ENCODE measurements at places on chromosomes 2 and 18.

GRCh38 chr2:101720732-101721131 lies 23.2 kb downstream of the MAP4K4 start:
- DNase-seq = no peak

DNA sequence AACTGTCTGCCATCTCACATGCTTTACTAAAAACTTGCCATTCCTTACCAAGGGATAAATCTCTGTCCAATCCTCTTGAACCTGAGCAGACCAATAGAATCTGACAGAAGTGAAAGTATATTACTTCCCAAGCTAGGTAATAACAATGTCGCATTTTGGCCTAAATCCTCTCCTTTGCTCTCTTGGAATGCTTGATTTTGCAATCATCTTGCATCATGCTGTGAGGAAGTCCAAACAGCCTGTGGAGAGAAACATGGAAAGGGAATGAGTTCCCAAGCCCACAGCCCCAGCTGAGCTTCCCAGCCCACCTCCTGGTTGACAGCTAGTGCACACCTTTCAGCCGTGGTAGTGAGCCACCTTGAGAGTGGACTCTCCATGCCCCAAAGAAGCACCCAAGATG lies 540.6 kb downstream of the STK39 start:
- DNase-seq = no peak

- no peak for DNase-seq
Observed at GRCh38 chr2:62307469-62308389, 111.8 kb downstream of the B3GNT2 start.

GRCh38 chr2:2010251-2010650 lies 265.9 kb upstream of the PXDN start:
- no peak for DNase-seq

- DNase-seq = no peak
Observed at GRCh38 chr2:101732199-101732598, 34.7 kb downstream of the MAP4K4 start.

- DNase-seq = no peak
Observed at GRCh38 chr2:213121690-213122089, 29.7 kb downstream of the IKZF2 start.

DNA sequence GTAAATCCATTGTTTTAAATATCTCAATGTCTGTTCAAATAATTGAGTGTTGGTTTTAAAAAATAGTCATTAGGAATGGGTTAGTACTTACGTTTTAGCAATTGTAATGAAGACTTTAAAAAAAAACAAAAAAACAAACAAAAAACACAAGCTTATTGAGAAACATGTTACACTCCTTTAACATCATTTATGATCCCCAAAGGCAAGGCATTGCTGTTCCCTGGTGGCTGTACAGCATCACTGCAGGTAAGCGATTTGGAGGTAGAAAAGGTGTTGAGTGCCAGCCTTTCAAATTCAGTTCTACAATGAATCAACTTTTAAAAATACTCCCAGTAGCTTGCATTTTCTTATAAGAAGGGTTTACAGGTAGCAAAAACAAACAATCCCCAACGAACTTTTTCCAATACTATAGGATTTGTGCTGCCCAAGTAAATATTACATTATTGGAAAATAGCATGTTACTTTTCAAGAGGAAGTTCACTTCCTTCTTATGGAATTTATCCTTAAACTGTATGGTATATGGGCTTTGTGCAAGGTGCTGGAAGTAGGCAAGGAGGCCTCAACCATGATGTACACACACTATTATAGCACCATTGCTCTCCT lies 27.5 kb downstream of the CNRIP1 start:
- no peak for DNase-seq

DNA sequence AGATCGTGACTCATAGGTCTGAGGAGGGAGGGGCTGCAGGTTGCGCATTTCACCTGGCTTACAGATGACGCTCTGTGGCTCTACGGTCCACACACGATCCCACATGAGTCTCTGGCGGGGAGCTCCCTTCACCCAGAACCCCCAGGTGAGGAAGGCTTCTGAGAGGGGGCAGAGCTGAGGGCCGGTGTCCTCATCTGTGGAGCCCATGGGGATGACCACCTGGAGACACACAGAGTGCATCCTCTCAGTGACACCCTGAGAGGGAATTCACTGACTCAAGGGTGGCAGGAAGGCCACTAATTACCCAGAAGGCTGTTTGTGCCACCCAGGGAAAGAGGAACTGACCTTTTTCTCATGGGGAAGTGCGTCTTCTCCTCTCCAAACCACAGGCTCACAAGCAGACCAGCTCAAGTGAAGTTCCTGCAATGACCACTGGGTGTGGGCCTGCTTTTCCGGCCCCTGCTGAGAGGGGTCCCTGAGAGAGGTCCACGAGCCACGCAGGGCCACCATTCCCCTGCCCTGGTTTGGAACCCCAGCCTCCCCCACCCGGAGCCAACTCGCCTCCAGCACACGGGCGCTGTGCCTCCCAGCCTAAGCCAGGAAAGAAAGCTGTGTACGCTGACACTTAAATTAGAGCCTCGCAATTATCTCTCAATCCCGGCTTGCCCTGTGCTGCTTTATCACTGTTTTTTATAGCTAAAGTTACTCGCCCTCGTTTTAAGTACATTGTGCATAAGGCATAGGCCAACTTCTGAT lies 114.1 kb downstream of the BCL11A start:
- no peak for DNase-seq

DNA sequence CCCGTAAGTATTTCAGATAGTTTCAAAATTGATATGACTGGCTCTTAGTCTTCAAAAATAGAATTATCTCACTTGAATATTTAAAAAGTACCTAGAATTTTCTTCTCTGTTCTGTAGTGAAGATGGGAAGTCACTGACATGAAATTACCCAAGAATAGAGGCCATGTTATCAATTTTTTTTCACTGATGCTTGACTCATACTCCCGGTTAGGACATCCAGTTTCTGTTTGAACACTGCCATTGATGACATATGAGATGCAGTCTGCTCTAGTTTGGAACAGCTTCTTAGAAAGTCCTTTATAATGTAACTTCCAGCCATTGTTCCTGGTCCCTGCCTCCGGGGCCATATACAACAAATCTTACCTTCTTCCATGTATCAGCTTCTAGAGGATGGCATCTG lies 26.0 kb downstream of the MAP3K20 start:
- DNase-seq = no peak

DNA sequence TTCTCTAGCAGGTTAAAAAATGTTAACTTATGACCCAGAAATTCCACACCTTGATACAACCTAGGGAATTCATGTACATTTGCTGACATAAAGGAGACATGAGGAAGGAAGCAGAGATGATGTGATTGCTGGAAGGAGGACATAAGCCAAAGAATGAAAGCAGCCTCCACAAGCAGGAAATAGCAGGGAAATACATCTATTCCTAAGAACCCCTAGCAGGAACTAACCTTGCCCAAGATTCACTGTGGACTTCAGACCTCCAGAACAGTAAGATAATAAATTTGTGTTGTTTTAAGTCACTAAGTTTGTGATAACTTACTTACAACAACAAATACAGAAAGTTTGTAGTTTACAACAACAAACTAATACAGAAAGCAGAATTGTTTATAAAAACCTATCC lies 4.6 kb upstream of the DSG4 start:
- no peak for DNase-seq

- DNase-seq = no peak
Observed at GRCh38 chr2:40466332-40466906, 14.5 kb upstream of the SLC8A1 start.

- DNase-seq = no peak
Observed at GRCh38 chr2:150232871-150233270, 254.6 kb downstream of the RND3 start.

GRCh38 chr2:96241900-96242611 lies 23.7 kb downstream of the TMEM127 start:
- DNase-seq = no peak

DNA sequence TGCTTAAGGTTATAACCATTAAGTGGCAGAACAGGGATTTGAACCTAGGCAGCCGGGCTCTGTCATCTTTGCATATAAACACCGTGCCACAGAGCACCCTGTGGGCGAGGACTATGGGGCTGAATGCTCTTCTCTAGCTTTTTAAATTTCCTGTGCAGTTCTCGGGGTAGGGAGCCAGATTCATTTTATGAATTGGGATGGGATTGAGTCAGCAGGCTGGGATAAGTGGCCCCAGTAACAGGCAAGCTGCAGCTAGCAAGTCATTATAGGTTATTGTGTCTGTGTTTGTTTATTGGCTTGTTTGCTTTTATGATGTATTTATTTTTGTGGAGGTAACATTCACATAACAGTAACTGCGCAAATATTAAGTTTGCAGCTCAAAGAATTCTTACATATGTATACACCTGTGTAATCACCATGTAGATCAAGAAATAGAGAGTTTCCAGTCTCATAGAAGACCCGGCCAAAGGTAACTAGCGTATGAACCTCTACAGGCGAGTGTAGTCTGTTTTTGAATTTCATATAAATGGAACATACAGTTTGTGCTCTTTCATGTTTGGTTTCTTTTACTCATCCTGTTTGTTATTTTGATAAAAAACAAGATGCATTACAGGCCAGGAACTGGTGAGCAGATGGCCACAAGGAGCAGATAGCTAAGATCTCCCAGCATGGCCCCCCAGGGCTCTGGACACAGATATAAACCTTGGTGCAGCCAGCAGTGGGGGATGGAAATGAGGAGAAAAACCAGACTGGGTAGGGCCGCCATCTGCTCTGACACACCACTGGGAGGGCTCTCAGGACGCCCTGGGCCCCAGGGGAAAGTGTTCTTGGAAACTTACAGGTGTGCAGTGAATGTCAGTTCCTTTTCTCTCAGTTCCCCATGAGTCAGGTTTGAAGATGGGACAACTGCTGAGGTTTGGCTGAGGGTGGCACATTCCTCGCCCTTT lies 49.2 kb upstream of the GPR155 start:
- DNase-seq = no peak

DNA sequence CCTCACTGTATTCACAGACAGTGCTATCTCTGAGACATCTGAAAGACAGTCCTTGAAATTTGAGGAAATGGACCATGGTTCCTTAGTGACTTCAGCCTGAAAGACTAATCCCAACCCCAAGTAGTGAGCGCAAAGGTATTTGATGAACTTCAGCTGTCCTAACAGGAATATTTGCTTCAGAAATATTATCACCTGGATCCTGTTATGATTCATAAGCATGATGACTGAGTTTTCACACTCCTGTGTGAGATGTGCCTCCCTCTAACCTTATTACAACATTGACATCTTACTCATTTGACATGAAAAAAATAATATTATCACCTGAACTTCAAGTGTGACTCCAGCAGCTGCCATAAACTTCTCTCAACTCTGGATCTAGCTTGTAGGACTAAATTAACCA lies 11.6 kb upstream of the MRPL19 start:
- no peak for DNase-seq

DNA sequence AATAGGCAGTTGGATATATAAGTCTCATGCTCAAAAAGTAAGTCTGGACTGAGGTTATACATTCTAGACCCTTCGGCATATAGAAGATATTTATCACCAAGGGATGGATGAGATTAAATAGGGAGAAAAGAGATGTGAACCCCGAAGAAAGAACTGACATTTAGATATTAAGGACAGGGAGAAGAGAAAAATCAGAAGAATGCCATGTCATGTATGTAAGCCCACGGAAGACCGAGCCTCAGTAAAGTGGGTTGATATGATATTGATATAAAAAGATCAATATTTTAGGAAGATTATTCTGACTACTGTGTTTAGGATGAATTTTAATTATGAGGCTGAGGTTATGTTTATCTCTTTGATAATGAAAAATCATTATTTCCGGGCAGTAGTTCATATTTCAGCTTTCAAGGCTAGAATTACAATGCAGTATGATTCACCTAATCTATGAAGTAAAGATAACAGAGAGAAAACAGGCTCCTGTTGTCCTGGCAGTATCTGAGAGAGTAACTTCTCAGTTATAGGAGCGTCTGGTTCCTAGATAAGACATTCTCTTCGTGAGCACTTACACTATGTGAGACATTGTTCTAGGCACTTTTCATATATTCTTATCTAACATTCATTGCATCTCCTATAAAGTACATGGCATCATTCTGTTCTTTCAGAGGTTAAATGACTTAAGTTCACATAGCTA lies 83.0 kb downstream of the UBR3 start:
- DNase-seq = no peak

DNA sequence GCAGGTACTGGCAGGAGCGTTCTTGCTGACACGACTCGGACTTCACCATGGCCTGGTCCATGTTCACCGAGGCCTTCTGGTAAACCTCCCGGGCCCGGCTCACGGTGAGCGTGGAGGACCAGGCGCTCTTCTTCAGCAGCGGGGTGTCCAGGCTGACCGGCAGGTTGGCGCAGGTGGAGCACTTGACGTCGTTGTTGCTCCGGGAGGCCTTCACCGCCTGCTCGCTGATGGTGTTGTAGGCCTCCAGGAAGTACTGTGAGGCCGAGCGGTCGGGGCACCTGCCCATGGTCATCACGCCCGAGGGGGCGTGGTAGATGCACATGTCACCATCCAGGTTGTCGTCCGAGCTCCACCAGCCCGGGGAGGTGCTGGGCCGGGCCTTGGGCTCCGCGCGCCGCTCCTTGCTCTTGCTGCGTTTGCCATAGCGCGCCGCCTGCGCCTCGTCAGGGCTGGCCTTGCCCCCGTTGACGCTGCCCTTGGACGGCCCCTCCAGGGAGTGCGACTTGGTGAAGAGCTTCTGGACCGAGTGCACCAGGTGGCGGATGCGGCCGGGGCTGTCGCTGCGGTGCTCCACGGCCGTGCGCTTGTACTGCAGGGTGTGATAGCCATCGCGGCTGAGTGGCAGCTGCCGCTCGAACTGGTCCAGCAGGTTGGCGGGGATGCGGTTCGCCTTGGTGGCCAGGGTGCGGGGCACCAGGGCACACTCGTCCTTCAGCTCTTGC lies 429.3 kb downstream of the TGIF1 start:
- no peak for DNase-seq

DNA sequence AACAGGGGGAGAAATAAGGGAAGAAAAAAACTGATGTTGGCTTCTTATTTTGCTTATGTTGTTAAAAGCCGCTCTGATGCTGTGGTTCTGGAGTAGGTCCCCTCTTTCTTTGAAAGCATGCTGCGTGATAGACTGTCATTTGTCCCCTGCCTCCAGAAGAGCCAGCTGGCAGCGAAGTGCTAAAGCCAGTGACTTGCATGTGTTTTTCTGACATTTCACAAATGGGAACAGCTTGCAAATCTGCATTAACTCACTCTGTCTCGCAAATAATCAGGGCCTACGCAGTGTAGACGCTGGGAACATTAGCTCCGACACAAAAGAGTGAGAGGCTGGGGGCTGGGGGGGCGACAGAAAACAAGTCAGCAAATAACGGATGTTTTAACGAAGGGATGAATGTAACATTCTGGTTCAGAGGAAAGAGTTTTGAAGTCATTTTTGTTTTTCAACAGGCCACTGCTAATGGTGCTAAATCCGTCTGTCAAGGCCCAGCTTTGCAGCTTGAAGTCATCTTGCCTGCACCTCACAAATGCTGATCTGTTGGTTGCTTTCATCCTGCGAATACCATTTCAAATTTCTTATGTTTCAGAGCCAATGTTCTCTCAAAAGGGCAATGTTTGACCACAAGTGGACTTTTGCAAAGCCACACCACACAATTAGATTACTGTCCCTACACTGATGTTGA lies 68.8 kb upstream of the PIK3C3 start:
- DNase-seq = no peak

DNA sequence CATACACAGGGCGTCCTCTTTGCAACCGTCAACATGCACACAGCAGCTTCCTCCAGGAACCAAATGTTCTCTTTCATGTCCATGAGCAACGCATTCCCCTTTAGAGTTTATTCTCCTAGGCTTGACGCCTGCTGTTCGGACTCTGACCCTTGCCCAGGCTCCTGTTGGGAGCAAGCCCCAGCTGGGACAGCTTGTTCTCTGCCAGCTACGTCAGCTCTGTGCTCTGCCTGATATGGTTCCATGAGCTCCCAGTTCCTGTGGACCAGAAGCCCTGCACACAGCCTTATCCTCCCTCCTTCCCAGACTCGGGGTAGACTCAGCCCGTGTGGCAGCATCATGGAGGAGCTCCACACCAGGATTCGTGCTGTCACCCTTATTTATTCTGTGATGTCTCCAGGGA lies 253.1 kb upstream of the PXDN start:
- no peak for DNase-seq
